Stimulated activated CD4-positive, alpha-beta T cell treated with anti-CD3 and anti-CD28 coated beads, Interleukin-1b, Interleukin-23, amount 100 ng/mL, for 48 hours (primary cell): ENCODE measurements at places on chromosomes 11 and 22.
A peak's percentile ranks its signal among the peaks of the same experiment; 100 is the strongest.

- DNase-seq = no peak
Measured at GRCh38 chr11:102559839-102560238, 29.3 kb upstream of the MMP7 start.

DNA sequence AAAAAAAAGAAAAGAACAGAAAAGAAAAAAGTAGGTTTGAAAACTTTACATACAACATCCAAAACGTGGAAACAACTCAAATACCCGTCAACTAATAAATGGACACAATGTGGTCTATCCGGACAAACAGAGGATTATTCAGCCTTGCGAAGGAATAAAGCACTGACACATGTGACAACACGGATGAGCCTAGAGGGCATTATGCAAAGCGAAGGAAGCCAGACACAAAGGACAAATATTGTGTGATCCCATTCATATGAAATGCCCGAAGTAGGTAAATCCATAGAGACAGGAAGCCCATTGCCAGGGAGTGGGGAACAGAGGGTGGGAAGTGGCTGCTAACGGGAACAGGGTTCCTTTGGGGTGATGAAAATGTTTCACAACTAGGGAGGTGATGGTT is 11.8 kb downstream of the RFPL1 start:
- DNase-seq = no peak

GRCh38 chr11:46612326-46612725 is 4.7 kb downstream of the HARBI1 start:
- no peak for DNase-seq

DNA sequence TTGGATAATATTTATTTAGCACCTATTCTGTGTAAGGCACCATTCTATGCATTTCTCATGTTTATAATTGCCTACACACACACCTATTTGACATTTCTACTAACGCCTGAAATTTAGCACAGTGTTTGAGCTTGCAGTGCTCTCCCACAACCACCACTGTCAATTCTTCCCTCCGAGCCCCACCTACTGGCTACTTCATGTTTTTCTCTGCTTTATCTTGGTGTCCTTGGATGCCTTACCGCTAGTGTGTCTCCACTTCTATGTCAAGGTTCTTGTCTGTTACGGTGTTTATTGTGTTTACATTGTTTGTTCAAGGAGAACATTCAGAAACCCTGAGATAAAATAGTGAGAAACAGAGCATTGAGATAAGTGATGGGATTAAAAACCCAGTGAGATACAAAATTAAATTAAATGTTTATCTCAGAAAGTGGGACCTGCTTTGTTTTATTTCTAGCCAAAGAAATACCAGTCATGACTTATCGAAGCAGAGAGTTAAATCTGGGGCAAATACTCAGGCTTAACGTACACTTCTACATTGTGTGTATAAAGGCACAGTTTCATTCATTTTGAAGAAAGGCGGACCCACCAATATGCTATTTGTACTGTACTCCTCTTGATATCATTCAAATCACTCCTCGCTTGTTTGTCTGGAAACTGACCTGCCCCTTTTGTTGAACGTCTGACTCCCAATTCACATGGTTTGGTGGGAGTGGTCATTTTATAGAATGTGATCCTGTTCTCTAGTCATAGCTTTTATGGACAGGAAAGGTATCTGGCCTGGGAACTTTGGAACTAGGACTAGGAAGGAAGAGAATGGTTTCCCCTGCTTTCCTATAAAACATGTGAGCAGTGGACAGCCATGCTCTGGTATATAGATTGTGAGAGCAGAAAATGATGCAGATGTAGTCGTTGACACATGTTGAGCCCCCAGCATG is 39.2 kb upstream of the SLC36A4 start:
- DNase-seq = no peak

DNA sequence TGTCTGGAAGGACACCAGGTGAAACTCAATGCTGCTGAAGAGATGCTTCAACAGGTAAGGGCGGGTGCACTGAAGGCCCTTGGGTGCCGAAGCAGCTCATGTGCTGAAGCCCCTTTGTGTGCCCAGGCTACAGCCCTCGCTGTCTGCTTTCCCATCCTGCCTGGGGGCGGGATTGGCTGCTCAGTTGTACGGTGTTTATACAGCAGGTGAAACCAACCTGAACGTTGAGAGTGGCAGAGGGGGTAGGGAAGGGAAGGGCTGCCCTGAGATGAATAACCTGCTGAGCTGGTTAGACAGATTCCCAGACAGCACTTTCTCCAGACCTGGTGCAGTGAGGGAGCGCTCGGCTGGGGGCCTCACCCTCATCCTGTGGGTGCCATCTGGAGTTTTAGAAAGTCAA is 75.7 kb downstream of the CYB5R2 start:
- DNase-seq = no peak

GRCh38 chr11:64970731-64971151 is 1.2 kb downstream of the MAJIN start:
- DNase-seq = peak; percentile 46

- no peak for DNase-seq
Measured at GRCh38 chr22:37427711-37428635, 694 bp upstream of the ELFN2 start.
